IMR-90 (cell line): ENCODE measurements at places on chromosomes 12 and 14. TPM values are rescaled to one million over a fixed set of nuclear protein-coding genes. Genes with fewer than 3 reads are reported as not detected.

The IQSEC3 gene
- 0.10 TPM in 2 replicates for polyA plus RNA-seq

The CYP27B1 gene
- 0.80 and 1.3 TPM in 2 replicates for polyA plus RNA-seq

The TXNRD1 gene
- 325 and 379 TPM in 2 replicates for polyA plus RNA-seq

The SYT1 gene
- 2.5 and 2.8 TPM in 2 replicates for polyA plus RNA-seq

The PSMD9 gene
- polyA plus RNA-seq, result 135 and 138 TPM in 2 replicates

The AQP6 gene
- polyA plus RNA-seq, result not detected in 2 replicates

The FAM234B gene
- polyA plus RNA-seq, result 3.6 and 3.7 TPM in 2 replicates

The TAS2R42 gene
- not detected in 2 replicates for polyA plus RNA-seq

DNA sequence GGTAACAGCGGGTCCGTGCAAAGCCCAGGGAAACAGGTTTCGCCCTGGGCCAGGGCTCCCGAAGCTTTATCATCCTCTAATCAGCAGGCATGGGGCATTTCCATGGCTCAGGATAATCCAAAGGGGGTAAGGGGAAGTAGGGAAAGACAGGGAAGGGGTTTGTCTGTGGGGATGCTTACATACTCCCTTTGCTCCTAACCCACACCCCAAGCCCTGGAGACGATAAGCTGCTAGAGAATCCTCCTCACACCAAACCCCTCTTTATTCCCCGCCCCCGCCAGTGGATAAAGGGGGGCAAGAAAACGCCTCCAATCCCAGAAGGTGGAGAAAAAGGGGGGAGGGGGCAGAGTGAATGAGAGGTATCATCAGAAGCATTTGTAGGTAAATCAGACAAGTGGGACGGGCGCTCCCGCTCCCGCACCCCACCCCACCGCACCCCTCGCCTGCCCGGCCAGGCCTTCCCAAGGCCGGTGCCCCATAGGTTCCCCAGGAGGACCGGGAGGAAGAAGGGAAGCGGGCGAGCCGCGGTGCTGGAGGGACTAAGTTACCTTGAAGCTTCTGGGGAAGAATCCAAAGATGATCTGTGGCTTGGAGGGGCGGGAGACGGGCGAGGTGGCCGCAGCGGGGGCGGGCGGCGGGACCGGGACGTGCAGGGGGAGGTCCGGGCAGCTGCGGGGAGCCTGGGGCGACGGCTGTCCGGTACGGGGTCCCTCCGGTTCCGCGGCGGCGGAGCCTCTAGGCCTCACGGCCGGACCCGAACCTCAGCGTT is 762 bp downstream of the PPP2R5E start:
- no peak for DNase-seq

DNA sequence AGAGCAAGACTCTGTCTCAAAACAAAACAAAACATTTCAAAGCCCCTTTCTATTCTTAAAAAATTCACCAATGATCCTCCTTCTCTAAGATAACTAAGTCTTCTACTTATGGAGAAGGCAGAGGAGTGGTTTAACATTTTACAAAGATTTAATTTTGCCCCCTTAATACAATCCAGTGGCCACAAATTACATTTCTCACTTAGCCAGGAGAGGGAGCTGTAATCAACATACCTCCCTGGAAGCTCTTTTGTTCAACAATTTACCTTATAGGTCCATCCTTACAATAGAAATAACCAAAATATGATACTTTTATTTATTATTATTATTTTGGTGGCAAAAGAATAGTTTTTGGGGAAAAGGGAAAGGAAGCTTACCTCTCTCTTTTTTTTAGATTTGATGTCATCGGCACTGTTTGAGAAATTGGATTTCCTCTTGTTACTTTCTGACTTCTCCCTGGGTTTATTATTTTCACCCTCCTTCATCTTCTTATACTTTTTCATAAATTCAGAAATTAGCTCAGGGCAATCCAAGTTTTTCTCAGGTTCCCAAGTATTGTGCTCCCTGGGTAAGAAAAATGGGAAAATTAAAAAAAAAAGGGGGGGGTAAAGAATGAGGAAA is 28.1 kb downstream of the CBX5 start:
- DNase-seq, result peak; percentile 60

- DNase-seq, result peak; percentile 68
Observed at GRCh38 chr12:24111616-24112015, 162.1 kb upstream of the SOX5 start.

- DNase-seq, result peak; percentile 46
Observed at GRCh38 chr12:47773062-47773857, at the start of gene SLC48A1. Gene SLC48A1 (plus strand): TSS chr12:47773238. CDS start chr12:47773305, 67 bp downstream.

DNA sequence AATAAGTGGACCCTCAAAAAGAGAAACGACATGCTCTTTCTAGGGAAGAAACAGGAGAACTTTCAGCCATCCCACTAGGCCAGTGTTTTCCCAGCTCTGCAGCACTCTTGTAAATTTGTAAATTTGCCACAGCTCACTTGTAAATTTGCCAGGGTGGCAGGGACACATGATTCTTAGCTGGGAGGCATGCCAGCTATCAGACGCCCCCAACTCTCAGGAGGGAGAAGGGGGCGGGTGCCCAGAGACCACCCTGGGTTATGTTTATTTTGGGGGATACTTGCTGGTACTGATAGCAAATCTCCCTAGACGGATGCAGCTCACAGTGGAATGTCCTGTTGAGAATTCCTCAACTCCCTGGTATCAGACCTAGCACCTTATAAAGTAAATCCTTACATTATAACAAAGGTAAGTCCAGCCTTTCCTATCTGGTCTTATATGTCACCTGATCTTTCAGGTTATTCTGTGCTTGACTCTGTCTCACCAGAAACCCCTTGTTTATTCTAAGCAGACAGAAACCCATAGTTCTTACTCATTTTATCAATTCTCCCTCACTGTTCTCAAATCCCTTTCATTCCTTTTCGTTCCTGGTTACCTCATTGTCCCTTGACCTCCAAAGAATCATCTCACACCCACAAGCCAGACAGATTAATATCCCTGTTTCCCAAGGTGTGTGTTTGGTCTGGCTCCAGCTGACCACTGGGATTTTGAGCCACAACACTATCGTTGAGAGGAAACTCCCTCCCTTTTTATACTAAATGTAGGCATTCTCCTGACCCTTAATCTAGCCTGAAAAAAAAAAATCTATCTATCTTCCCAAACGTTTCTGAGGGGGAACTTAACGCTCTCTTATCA is 69.3 kb upstream of the HMGA2 start:
- DNase-seq, result no peak

DNA sequence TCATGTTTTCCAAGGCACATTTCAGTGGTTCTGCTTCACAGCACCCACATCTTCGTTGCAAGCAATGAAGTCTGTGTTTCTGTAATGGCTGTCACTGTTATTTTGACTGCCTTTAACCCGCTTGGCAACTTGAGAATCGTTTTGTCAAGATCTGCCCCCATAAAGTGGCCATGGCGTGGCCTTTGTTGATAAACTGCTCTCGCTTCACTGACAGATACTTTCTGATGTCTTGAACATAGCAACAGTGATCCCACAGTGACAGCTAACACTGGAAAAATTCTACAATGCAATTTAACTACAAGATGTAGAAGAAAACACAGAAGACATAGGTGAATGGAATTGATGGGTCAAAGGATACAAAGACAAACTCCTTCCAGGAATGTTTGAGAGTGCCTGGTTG is 184.2 kb downstream of the KLHL28 start:
- no peak for DNase-seq

DNA sequence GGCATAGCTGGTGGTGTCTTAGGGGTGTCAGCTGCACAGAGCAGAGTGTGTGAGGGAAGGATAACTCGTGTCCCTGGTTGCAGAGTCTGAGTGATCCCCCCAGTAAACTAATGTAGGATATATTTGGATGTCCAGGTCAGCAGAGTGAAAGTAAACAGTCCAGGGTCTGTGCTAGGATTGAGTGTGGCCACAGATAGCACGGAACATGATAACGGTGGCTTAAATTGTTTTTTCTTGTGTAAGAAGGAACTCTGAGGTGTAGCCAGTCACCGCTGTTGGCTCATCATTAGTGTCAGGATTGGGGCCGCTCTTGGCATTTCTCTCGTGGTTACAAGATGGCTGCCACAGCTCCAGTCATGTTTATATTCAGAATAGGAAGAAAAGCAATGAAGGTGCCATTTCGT is 97.3 kb downstream of the DERA start:
- peak; percentile 4 for DNase-seq

DNA sequence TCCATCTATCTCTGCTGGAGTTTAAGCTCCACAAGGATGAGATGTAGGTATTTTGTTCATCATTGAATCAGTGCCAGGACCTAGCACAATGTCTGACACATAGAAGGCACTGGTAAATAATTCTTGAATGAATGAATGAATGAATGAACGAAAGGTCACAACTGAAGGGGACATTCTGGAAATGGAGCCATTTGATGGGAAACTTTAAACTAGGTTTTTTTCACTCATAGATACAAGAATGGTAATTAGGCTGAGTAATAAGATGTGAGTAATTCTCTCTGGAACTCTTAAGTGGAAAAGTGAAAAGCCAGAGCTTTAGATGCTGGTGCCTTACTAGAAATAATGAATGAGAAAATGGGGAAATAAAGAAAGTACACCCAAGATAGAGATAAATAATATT is 44.3 kb downstream of the SCN8A start:
- DNase-seq, result peak; percentile 20

GRCh38 chr12:31337952-31338351 is 12.0 kb upstream of the SINHCAF start:
- DNase-seq, result no peak

DNA sequence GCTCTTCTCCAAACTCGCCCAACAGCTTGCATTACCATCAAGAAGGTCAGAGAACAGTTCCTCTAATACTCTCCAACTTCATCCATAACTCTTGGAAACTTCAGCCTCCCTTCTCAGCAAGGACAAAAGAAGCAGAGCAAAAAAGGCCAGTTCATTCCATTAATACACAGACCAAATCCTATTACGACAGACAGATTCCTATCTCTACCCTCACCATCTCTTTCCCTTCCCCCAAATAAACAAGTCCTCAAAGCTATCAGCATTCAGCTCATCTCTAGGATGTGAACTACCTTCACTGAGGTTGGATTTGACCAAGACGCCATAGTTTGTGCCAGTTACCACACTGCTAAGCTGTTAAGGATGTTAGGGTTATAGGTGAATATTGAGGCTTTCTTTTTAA is 25.2 kb downstream of the SINHCAF start:
- no peak for DNase-seq

- no peak for DNase-seq
Observed at GRCh38 chr12:25824734-25825133, 133.7 kb upstream of the RASSF8 start.

- DNase-seq, result no peak
Observed at GRCh38 chr12:2986876-2987275, 27.7 kb downstream of the TEAD4 start.

DNA sequence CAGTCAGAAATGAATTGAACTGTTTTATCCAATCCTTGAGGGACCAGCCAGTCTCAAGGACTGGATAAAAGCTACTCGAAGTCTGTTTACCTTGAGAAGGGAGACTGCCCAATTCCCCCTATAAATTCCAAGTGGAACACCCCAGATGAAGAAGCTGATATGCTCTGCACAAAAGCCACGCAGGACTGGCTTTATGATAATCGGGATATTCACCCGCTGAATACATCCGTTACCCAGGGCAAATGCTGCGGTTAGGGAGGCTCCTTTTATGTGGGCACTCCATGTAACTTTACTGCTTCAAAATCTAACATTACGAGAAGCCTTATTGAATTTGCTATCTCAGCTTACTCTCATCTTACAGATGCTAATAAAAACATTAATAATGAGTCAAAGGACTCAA is 119.1 kb downstream of the DENND5B start:
- no peak for DNase-seq

- peak; percentile 79 for DNase-seq
Observed at GRCh38 chr12:51922762-51923505, 15.6 kb downstream of the ACVRL1 start.

GRCh38 chr12:95474660-95474958 is 657 bp downstream of the METAP2 start:
- DNase-seq, result no peak
